ENCODE measurements at places on chromosomes 1 and 21.

- no peak for DNase-seq
Measured at GRCh38 chr1:20308569-20308968, 17.9 kb downstream of the VWA5B1 start.

GRCh38 chr1:235050911-235051360 lies 77.7 kb downstream of the TOMM20 start:
- no peak for DNase-seq

GRCh38 chr1:20102875-20103274 lies 16.5 kb downstream of the PLA2G2D start:
- DNase-seq = no peak

DNA sequence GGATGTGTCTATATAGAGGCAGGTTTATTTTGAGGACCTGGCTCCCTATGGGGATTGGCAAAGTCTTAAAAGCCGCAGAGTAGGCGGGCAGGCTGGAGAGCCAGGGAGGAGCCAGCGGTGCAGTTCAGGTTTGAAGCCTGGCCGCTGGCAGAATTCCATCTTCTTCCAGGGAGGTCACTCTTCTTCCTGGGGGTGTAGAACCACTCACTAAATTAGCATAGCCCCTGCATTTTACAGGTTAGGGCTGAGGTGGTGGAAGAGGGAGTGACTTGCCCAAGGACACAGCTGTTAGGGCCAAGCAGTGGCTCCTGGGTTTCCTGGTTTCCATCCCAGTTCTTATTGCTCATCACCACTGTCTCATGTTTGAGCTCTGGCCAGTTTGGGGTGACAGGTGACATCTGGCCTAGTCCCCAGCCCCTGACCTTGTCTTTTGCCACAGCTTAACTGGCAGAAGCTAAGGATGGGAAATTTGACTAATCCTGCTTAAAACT lies 1.4 kb downstream of the PINK1 start:
- DNase-seq = no peak

DNA sequence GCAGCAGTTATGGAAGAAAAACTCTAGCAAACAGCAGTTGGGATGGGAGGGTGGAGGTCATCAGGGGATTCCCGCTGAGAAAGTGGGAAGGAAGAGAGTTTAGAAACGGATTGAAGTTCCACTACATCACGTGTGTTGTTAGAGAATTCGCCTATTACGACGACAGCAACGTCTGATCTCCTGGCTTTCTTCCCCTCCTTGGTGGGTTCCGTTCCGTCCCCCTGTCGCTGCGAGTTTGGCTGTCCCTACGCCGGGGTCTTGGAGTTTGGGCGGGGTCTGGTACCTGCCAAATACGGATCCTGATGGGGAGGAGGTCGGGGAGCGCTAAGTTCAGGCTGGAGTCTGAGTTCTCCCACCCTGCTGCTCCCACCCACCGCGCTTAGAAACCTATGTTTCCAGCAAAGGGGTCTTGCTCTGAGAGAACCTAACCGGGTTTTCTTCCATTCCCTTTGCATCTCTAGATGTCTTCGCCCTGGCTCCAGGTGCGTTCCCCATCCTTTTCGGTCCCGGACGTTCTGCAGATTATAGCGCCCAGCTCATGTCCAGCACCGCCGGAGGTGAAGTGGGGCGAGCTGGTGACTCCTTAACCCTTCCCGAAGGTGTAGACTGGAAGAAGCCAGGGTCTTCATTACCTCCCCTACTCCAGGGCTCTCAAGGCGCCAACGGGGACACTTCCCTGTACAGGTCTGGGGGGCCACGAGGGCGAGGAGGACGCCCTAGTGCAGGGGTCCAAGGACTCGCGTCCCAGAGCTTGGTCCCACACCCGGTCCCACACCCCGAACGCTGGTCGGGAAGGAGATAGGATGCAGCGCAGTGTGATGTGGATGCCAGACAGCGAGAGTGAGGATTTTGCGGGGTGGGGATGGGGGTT lies 641 bp upstream of the KCNK2 start:
- no peak for DNase-seq

All from GM12892 (cell line).